ENCODE measurements at places on chromosomes 2 and 18.

- DNase-seq = no peak
Observed at GRCh38 chr2:119009110-119009509, 67.1 kb downstream of the MARCO start.

- peak; percentile 12 for DNase-seq
Observed at GRCh38 chr2:37149626-37150322, 7.0 kb downstream of the EIF2AK2 start.

DNA sequence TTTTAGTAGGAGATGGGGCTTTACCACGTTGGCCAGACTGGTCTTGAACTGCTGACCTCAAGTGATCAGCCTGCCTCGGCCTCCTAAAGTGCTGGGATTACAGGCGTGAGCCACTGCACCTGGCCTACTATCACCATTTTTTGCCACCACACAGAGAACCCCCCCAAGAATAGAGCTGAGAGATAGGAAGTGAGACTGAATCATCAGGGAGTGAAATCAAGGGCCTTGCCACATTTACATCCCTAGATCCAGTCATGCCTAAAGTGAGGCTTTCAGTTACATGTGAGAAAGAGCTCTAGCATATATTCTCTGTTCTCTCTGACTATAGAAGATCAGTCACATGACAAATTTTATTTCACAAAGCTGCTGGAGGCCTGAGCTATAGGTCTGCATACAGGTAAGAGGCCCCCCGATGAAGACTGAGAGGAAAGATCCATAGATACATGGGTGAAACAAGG, 28.0 kb upstream of the KCMF1 start:
- peak; percentile 71 for DNase-seq

- no peak for DNase-seq
Observed at GRCh38 chr2:102667072-102667471, 47.7 kb downstream of the SLC9A2 start.
